ENCODE measurements at places on chromosomes 1 and 21.

DNA sequence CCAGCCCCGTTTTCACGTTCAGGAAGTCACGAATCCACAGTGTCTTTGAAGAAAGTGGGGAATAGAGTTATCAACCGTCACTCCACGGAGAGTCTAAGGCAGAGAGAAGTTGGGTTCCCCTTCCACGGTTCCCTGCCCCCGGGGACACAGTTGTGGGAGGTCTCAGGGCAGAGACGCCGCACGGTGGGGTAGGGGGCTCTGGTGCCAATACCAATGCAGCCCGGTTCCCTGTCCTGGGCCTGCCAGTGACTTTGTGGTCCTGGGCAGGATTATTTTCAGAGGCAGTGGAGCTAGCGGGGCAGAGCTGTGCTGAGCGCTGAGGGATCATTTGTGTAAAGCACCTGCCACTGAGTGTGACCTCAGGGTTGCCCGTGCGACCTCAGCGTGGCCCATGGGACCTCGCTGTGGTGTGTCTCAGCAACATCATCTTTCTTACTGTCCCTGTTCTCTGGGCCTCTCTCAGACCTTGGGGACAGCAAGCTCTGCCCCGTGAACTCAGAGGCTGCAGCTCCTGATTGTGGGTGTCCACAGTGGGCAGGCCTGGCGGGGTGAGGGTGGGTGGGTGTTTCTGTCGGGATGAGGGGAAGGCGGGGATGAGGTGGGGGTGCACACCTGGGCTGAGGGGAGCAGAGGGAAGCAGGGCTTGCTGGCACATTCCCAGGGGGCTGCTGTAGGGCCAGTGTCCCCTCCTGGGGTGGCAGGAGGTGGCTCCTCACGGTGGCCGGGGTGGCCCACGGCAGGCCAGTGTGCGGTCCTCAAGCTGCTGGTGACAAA, 65.2 kb downstream of the AGPAT3 start:
- no peak for DNase-seq

DNA sequence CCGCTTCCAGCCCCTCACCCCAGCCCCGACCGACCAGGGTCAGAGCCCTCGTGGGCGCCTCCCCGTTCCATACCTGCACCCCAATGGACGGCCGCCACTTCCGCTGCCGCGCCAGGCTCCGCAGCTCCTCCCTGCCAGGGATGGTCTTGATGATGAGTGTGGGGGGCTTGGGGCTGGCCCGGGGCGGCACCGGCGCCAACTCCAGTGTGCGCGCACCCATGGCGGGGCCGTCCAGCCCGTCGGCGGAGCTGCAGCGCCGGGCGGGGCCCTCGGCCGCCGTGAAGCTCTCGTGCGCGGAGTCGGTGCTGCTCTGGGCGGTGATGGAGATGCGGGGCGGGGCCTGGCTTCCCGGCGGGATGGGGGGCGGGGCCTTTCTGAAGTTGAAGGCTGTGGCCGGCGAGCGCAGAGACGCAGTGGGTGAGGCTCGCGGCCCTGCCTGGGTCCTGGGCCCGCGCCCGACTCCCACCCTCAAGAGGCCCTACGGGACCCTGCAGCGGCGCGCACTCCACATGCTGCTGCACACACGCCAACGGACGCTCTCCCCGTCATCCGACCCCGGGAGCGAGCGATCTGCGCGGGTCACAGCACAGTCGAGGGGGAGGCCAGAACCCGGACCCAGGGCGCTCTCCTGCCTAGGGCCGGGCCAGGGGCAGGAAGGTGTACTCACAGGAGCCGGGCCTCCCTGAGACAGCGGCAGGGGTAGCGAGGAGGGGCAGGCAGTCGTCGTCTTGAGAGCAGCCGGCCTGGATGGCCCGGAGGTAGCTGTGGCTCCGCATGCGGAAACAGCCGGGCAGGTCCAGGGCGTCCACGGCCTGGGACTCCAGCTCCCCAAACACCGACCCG, 26.1 kb upstream of the SMIM12 start:
- no peak for DNase-seq

DNA sequence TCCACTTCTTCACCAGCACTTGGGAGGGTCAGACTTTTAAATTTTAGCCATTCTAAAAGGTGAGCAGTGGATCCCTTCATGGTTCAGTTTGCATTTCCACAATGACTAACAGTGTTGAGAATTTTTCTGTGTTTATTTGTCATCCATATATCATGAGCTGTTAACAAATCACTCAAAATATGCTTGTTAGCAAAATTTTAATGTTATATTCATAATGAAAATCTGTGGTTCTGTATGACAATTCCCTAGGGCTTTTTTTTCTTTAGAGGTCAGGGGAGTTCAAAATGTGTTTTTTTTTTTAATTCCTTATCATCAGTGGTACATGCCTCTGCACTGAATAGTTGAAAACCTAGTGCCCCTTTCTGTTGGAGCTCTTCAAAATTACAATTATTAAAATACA, 682.2 kb upstream of the ADGRL2 start:
- no peak for DNase-seq

- DNase-seq, result no peak
These were observed 7.2 kb upstream of the IBA57 start for GRCh38 chr1:228158151-228159007.

- no peak for DNase-seq
These were observed 54.4 kb downstream of the SYT6 start for GRCh38 chr1:114099268-114099667.

- no peak for DNase-seq
These were observed 301.7 kb upstream of the KAZN start for GRCh38 chr1:14296795-14297194.

DNA sequence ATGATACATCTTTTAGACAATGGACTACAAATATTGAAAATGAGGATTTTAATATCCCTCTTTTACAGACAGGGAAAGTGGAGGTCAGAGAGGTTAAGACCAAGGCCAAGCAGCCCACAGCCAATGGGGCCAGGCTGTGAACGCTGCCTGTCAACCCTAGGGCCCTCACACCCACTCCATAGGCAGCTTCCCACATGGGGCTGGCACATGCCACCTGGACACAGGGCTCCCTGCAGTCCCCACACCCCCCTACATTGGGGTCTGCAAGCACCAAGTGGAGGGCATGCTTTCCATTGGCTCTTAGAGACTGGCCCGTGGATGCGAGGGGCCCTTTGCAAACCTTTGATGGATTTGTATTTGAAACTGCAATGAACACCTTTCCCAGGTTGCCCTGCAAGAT, 348.5 kb upstream of the VAMP3 start:
- DNase-seq, result no peak

DNA sequence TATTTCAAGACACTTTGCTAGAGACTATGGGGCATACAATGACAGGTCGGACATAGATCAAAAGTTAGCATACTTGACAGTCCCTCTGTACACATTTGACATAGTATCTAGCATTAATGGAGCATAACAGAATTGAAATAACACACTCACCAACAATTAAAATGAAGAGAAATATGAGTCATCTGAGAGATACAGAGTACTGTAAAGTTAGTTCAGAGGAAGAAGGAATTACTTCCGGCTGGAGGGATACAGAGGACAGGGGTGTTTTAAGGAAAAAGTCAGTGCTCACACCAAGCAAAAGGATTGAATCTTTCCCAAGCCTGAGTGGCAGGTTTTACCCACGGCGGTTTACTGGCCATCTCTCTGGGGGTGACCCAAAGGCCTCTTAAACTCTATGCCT, 2.4 kb downstream of the ZMYND12 start:
- DNase-seq, result no peak

DNA sequence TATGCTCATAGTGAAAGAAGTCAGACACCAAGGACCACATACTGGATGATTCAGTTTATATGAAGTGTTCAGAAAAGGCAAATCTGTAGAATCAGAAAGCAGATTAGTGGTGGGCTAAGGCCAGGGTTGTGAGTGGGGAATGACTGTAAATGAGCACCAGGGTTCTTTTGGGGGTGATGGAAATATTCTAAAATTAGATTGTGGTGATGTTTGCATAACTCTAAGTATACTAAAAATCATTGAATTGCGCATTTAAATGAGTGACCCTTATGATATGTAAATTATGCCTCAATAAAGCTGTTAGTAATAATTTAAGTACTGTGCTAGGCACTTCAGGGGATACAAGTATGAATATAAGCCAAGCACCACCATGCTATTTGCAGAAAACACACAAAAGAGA, 256.3 kb downstream of the TPR start:
- DNase-seq, result no peak

DNA sequence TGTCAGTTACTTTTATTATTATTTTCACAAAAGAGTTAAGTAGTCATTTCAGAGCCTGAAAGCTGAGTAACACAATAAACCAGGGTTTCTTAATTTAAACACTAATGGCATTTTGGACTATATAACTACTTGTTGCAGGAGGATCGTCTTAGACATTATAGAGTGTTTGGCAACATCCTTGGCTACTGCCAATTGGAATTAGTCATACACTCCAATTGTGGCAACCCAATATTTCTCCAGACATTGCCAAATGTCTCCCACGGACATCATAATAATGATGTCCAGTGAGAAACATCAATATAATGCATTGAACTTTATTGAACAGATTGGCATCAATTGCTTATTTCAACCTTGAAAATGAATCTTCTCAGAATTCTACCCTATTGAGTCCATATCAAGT, 441.9 kb upstream of the ADGRL4 start:
- no peak for DNase-seq

DNA sequence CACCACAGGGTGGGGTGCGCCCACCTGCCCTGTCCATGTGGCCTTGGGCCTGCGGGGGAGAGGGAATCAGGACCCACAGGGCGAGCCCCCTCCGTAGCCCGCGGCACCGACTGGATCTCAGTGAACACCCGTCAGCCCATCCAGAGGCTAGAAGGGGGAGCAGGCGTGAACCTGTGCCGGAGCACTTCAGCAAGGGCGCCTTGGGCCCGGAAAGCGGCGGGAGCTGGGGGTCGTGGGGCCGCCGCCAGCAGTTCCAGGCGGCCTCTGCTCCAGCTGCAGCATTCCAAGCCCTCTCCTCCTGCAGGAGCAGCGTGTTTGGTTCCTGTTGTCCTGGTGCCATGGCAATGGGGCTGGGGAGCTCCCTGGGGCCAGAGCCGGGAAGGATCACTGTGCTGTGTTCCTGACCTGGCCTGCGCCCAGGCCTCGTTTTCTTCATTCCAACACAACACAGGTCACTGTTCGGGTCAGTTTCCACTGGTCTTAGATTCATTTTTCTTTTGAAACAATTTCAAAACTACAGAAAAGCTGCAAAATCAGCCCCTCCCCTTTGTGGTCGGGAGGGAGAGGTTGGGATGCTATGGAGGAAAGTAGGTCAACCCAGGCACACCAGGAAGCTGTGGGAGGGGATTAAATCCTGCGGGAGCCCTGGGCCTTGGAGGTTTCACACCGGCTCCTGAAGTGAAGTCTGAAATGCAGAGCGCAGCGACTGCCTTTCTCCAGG, 18.8 kb downstream of the SLX9 start:
- no peak for DNase-seq

DNA sequence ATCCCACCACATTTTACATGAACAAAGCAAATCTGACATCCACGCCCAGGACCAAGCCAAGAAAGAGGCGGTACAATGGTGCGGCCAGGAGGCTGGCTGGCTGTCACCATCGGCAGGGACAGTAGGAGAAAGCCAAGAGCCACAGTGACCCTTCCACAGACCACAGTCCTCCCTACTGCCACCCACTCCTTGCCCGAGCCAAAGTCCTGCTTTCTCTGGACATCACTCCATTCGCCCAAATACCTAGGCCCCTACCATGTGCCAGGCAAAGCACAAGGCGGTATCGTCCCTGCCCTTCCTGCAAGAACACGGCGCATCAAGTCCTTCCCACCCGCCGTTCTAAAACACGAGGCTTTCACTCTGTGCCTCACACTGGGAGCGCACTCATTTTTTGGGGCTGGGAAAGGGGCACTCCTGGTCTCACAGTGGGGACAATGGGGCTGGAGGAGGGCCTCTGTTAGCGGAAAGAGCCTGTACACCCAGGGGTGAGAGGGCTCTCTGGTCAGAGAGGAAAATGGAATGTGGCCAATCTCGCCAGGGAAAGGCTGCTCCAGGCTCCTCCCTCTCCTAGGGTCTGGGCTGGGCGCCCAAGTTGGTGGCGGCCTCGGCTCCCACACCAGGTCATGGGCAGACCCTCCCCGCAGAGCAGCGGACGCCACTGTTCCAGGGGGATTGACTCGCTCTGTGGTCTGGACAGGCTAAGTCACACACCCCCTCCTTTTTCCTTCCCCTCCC, 26.5 kb downstream of the SSBP3 start:
- DNase-seq, result no peak

GRCh38 chr1:116853680-116854402, 55.9 kb upstream of the PTGFRN start:
- no peak for DNase-seq

DNA sequence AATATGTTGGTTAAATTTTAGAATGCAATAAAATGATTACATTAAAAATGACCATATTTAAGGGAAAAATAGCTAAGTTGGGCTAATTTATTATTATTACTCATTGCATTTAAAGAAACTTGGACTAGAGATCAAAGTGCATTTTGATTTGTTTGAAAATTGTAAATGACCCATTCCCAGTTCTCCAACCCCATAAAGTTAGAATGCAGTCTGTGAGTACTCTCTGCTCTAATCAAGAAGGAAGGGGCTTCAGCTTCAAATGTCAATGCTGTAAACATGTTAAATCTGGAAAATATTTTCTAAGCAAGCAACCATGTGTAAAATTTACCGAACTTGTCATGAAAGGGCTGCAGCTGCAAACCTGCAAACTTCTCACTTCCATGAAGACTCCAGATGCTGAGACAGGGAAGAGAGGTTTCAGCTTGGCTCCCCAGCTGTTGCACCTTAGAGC, 232.7 kb downstream of the TTLL7 start:
- no peak for DNase-seq

- DNase-seq, result no peak
These were observed 104.9 kb downstream of the BCAR3 start for GRCh38 chr1:93576746-93577145.

DNA sequence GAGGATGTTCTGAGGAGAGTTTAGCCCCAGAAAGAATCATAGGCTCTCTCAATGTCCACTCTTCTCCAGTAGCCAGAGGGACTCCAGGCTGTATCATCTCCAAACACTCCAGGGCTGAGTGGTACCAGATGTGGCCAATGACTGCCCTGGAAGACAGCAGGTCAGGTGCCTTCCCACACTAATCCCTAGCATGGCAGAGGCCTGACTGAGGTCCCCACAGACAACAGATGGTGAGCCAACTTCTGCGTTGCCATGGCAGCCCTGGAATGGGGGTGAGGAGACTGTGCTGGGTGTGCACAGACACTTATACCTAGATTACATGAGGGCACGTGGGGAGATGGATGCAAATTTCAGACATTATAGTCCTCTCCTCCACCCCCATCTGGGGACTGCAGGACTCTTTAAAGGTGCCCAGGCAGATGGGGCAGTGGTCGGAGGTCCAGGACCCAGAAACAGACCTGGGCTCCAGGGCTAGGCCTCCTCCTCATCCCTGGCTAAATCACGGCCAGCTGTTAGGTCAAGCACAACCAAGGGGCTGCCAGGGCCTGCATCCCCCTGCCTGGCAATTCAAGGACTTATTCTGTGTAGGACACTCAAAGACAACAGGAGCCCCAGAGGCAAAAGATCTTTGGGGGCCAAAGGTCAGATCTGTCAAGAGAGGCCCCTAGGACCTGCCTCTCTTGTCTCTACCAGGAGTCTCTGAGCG, 42.9 kb downstream of the CAMK2N1 start:
- DNase-seq, result no peak

DNA sequence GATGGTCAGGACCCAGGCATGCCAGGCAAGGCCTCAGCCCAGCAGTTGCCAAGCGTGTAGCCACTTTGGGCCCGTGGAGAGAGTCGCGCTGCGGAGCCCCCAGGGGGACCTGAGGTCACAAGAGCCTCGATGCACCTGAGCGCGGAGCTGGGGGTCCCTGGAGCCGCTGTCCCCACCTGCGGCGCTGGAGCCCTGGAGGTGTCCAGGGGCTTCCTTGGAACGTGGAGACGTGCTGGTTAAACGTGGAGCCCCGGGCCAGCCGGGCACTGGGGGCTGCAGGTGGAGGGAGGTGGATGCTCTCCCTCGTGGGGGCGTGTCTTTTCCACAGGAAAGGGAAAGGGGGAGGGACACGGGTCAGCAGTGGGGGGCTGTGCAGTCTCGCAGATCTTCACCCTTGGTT, 3.1 kb downstream of the PLCH2 start:
- DNase-seq, result no peak

Data from activated naive CD4-positive, alpha-beta T cell (primary cell).